ENCODE measurements at places on chromosomes 16 and 17. TPM values are rescaled to one million over a fixed set of nuclear protein-coding genes. Genes with fewer than 3 reads are reported as not detected.

- no peaks in the 10 kb centered on the region for H3K27me3 ChIP-seq
- H3K4me1 ChIP-seq: peaks cover 2% of the 10 kb centered on the region
- H3K27ac ChIP-seq: no peak overlapping the region
- DNase-seq: no peak
- peaks cover 7% of the 10 kb centered on the region for H3K36me3 ChIP-seq
Observed at GRCh38 chr17:80006339-80006720, 29.3 kb downstream of the TBC1D16 start.

DNA sequence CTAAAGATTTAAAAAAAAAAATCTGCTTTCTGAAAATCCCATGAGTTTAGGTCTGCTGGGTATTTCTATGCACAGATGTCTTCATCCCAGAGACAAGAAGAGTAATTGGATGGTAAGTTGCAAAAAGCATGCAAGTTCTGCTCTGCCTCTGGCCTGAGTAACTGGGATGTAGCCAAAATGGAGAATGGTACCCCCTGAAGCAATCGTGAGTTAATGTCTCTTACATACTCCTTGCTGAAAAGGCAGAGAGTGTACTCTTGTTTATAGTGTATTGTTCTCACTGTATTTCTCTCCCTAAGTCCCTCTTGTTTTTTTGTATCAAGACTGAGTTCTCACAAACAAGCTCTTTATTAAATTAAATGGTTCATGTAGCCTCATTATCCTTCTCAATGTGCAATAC, 259.0 kb downstream of the IRX3 start:
- no peaks in the 10 kb centered on the region for H3K27me3 ChIP-seq
- no peak overlapping the region for H3K4me3 ChIP-seq
- no peak for DNase-seq
- peak overlapping the region; percentile 48 for H3K27ac ChIP-seq
- H3K4me1 ChIP-seq: peaks cover 12% of the 10 kb centered on the region
- H3K36me3 ChIP-seq: peaks cover 27% of the 10 kb centered on the region

GRCh38 chr17:10984220-10984619, 146.3 kb upstream of the PIRT start:
- no peak for DNase-seq
- H3K27ac ChIP-seq: no peak overlapping the region
- H3K4me1 ChIP-seq: no peaks in the 10 kb centered on the region
- peaks cover 7% of the 10 kb centered on the region for H3K27me3 ChIP-seq

Gene ABCC12
- total RNA-seq: not detected

GRCh38 chr17:74646231-74646630, 22.7 kb upstream of the CD300E start:
- no peak overlapping the region for H3K4me3 ChIP-seq
- H3K4me1 ChIP-seq: peaks cover 22% of the 10 kb centered on the region
- peaks cover 15% of the 10 kb centered on the region for H3K27me3 ChIP-seq
- no peaks in the 10 kb centered on the region for H3K36me3 ChIP-seq

- H3K4me1 ChIP-seq: peaks cover 6% of the 10 kb centered on the region
- H3K4me3 ChIP-seq: no peak overlapping the region
- no peaks in the 10 kb centered on the region for H3K27me3 ChIP-seq
- H3K36me3 ChIP-seq: peaks cover 46% of the 10 kb centered on the region
Observed at GRCh38 chr17:40025991-40026815, 11.0 kb downstream of the CSF3 start.

All from mesothelial cell of epicardium (in vitro differentiated cells).